ENCODE measurements at places on chromosomes 7 and 10.

DNA sequence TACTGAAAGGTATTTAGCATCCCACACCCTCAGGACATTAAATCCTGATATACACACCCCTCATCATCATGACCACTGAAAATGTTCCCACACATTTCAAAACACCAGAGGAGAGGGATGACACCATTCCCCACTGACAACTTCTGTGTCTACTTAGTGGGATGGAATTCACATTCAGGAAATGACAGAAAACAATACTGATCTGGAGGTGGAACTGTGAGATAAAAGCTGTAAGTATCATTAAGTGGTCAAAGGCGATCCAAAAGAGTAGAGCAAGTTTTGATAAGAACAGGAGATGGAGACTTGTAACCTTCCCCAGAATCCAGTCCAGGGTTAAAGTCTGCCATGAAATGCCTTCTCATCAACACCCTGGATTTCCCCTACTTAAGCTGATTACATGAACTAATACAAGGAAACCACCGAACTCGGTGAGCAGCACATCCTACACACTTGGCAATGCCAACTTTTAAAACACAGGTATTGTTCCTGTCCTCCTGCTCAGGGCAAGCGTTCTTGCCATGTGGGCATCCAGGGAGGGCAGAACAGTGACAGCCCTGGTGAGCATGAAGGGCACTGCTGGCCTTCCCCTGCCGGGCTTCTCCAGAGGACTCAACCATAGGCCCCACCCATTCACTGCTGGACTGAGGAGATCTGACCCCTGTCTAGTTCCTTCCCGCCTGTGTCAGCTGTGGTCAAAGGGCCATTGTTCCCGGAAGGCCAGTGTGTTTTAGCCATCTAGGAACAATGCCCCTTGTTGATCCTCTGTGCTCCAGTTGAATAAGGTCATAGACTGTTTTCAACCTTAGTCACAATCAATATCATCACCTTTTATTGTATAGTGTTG, 85.0 kb downstream of the SGMS1 start:
- no peak for DNase-seq

DNA sequence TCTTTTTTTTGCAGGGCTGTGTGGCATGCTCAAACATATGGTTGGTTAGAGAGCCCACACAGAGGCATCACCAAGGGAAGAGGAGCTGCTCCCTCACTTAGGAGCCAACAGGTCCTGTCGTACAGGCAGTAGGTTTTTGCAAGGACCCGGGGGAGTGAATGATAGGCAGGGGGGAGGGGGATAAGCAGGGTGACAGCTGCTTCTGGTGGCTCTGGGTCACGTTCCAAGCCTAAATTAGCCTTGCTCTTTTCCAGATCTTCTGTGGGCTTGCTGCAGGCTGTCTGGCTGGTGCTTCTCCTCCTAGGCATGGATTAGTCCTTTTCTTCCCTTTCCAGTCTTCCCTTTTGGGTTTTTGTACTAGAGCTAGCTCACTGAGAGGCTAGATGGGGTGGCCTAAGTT, 117.7 kb upstream of the PODXL start:
- no peak for DNase-seq

DNA sequence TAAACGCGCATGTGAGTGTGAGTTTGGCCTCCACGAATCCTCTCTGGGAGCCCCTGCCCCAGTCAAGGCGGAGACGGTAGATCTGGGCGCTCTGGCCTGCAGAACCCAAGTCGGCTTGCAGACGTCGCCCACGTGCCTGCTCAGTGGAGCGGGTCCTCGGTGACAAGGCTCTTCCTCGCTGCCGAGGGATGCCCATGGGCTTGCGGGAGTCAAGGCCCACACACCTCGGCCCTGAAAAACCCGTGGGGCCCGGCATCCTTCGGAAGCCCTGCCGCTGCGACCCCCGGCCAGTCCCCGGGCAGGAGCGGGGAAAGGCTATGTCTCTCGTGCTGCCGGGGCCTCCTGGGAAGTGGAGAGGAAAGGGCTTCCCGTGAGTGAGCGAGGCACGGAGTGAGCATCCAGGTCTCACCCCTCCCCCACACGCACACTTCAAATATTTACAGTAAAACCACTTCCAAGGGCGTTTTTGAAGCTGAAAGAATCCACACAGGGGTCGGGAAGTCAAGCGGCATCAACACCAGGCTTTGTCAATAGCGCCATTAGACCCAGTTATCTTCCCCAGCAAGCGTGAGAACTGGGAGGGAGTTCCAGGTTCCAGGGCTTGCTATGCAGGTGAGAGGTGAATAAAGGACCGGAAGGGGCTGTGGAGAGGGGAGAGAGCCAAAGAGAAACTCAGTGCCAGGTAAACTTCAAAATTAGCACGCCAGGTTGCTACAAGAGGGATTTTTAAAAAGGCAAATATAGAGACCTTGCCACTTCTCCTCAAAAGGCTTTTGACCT, 1.1 kb upstream of the MNX1 start:
- DNase-seq: no peak

DNA sequence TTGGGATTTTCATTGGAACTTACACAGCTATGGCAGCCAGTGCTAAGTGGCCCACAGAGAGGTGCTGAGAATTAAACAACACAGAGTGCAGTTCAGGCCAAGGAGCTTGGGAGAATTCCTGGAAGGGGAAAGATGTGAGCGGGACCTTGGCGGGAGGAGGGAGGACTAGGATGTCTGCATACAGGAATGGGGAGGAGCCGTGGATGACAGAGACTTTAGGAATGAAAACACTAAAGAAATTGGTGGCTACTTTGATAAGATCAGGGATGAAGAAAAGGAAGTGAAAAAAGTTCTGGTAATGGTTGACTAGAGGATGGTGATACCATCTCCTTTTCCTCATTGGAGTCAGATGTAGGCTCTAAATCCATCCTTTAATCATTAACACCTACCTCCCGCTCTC, 234.2 kb upstream of the FZD8 start:
- DNase-seq: no peak

DNA sequence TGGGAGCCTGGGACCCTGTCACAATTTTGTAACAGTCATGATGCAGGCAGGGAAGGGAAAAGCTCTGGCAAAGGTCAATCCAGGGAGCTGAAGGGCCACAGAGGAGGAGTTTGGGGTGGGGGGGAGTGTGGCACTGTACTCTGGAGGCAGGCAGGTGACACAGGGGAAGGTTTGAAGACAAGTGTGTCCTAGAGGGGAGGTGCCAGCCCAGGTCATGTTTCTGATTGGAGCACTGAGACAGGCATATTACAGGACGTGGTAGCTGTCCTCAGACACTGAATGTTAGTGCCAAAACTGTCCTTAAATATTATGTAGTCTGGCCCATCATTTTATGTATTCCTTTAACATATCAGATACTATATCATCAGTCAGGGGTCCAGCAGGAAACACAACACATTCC, 75.6 kb upstream of the LRRC4 start:
- no peak for DNase-seq

DNA sequence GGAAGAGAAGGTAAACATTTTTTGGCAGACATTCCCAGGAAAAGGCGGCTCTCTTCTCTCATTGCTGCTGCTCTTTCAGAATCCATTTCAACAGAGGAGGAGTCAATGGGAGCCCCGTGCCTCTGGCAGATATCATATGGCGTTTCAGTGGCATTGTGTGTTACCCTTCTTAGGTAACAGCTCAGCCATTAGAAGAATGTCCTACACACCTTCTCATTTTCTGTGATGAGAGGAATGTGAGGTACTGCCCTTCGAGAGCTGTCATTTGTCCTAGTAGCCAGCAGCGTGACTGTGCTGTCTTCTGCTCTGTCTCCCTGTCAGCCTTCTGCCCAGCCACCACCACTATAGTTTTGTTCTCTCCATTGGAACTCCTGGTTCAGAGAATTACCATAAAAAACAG, 102.4 kb downstream of the EGFR start:
- DNase-seq: no peak

DNA sequence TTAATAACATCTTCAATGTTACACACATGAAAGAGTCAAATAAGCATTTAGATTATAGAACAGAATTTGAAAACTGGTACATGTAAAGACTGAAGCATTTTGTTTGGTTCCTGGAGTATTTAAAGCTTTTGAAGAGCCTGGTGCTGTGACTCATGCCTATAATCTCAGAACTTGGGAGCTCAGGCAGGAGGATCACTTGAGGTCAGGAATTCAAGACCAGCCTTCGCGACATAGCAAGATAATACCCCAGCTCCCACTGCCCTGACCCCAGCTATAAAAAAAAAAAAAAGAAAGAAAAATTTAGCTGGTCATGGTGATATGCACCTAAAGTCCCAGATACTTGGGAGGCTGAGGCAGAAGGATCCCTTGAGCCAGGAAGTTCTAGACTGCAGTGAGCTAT, 87.8 kb downstream of the HDAC9 start:
- DNase-seq: no peak

DNA sequence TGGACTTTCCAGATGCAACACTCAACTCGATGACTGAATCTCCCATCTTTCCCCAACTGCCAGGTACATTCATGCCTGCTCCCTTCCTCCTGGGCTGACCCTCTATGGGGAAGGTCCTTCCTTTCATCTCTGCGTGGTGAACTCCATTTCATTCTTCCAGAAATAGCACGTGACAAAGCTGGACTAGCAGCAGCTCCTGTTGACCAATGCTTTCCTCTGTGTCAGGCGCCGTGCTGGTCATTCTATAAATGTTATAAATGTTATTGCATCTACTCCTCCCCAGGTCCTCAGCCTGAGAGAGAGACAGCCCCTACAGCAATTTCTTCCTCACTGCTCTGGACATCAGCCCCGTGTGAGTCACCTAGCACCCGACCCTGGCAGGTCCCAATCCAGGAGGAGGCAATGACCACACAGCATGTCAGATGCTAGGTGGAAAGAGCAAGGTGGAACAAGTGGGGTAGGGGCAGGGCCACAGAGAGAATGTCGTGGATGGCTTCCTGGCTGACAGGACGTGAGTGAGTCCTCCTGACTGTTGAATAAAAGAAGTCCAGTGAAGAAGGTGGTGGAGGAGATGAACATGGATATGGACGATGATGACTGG, 178.1 kb downstream of the ADAM12 start:
- no peak for DNase-seq

DNA sequence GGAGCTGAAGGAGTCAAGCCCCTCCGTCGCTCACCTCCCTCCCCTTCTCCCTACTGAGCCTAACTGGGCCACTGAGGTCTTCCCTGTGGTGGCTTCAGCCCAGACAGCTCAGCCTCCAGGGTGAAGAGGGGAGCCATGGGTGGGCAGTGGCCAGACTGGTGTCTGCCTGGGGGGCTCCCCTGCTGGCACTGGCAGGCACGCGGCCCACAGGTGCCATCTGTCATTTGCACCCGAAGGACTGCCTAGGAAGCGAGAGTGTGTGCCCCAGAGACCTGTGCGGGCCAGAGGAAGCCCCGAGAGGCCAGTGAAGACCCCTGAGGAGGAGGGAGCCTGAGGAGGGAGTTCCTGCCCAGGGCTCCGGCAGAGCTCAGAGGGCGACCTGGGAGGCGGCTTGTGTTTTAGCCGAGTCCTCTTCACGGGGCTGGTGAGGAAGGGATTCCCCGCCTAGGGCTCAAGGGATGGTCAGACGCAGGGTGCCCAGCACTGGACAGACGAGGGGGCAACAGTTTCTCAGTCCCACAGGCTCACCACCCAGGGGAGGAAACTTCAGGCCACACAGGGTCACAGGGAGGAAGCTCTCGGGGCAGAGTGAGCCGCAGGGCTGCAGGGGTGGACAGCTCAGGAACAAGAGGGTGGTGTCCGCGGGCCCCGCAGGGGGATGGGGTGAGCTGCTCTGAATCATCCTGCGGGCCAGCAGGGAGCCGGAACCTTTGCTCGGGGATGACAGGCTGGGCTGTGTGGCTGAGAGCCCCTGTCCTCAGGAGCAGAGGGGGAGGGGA, 76.2 kb upstream of the PPP2R2D start:
- no peak for DNase-seq

GRCh38 chr10:14413523-14413922, 82.8 kb upstream of the FRMD4A start:
- no peak for DNase-seq

DNA sequence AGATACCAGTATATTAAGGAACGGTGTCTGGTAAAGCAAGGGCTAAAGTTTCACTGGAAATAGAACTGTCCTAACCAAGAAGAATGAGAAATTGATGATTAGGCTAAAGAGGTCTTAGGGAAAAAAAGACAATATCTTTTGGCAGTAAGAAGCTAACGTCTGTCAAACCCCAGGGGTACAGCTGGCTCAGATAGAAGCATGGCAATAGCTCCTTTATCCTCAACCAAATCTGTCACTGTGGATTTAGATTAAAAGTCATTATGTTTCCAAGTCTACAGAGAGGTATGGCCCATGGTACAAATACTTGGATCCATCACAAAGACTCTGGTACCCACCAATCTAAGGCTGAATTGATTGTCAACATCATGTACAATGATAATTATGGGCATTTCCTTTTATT, 8.6 kb upstream of the SLC16A9 start:
- DNase-seq: no peak

DNA sequence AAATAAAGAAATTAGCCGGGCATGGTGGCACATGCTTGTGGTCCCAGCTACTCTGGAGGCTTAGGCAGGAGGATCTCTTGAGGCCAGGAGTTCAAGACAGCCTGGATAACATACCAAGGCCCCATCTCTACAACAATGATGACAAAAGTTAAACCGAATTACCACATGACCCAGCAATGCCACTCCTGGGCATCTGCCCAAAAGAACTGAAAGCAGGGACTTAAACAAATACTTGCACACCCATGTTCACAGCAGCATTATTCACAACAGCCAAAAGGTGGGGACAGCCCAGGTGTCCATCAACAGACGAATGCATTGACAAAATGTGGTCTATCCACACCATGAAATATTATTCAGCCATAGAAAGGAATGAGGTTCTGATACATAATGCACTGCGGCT, 83.9 kb downstream of the HIP1 start:
- no peak for DNase-seq

DNA sequence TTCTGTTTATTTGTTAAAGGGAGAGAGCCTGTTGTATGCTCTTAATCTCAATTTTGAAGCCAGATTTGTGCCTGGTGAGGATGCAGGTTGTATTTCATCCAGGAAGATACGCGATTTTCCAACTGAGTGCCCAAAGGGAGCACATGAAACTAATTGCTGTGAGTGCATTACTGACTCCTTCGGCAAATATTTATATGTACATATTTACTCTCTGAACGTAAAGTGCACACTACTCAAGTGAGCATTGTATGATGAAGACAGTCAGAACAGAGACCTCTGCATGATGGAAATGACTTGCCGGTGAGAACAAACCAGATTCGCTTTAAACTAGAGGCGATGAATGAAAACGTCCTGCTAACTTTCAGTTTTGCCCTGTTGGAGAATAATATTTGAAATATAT, 130.1 kb downstream of the MALRD1 start:
- no peak for DNase-seq

DNA sequence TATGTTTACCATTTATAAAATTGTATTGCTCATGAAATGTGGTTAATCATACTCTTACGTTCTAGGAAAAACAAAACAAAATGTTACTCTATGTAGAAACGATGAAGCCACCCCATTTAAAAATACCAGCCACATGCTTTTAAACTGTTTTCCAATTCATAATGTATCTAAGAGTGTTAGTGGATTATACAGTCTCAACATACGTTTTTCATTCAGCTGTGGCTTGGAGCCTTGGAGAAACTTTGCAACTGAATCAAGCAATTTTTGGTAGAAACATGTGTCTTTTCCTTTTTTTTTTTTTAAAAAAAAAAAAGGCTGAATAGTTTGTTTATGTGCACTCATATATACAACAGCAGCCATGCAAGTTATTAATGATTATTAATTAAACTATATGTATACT, 378.0 kb upstream of the SEMA3D start:
- no peak for DNase-seq

GRCh38 chr10:2011106-2011716, 273.9 kb upstream of the ADARB2 start:
- DNase-seq: no peak

- no peak for DNase-seq
Observed at GRCh38 chr10:4546500-4546899, 279.5 kb upstream of the AKR1E2 start.
